NCI-H1048 (cell line): ENCODE measurements at places on chromosomes 7 and 10.

DNA sequence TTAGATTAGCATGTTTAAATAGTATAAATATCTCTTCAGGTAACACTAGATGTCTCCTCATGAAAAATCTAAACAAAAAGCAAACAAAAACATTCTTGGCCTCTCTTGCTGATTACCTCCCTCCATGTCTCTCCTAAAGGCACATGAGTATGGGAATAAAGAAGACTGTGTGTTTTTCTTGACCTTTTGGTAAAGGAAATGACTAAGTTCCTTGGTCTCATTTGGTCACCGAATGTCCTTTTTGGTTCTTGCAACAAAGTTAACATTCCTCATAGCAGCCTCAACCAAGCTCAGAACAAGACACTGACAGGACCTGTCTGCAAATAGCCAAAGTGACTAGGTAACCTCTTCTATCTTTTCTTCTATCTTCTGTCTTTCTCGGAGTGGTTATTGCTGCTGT lies 35.5 kb downstream of the POM121L12 start:
- DNase-seq = no peak

DNA sequence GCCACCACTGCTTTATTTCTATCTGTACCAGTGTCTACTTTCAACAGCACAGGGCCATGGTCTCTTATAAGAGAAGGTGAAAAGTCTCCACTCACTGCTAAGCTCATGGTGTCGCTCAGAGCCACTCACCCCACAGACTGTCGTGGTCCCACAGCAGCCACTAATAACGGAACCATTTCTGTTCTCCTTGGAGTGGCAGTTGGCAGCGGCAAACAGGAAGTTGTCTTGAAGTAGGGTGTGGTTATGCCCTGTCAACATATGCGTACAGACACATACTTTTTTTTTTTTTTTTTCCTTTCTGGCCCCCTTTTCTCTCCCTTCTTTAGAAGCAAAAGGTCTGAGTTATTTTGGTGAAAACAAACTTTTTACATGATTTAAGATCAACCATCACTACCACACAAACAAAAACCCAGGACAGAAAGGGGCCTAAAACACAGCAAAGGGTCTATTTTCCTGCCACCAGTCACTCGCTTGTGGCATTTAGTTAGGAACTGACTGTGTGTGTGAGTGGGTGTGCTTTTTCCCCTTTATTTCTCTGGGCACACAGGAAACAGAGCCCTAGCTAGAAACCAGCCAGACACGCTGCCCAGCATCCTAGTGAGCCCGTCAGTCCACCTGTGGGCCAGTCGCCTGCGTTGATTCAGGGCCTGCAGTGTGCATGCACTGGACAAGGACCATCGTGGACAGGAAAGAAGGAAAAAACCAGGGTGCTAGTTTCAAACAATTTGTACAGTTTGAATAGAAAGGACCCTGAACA lies 96.7 kb upstream of the EFCAB10 start:
- no peak for DNase-seq

DNA sequence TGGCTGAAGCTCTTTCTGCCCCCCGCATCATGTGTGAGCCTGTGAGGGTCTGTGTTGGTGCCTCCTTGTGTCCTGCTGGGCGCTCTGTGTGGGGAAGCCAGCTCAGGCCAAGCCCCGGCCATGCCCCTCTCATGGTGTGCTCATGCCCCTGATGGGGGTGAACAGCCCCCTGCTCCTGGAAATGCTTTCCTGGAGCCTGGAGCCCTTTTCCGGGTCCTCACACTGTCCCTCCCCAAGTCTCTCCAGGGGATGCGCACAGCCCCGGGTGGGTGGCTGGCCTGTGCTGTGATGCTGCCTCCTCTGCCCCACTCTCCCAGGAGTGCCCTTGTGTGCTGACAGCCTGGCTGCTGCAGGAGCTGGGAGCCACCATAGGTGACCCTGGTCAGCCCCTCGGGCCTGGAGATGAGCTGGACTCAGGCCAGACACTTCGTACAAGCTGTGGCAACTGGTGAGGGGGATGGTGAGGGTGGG lies 20.8 kb upstream of the ZNF862 start:
- DNase-seq = no peak

DNA sequence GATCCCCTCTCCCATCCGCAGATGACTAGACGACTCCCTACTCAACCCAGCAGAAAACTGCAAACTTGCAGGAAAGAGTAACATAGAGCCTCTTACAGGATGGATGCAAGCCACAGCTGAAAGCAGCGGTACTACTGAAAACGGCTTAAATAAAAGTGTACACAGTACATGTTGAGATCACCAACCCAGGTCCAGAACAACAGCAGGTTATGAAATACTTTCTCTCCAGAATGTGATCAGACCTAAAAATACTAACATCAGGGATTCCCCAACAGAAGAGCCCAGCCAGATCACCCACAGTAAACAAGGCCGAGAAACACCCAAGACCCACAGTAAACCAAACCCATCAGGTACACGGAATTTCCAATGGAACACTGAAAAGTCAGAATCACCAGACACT lies 13.2 kb downstream of the ATE1 start:
- no peak for DNase-seq

- peak; percentile 36 for DNase-seq
Measured at GRCh38 chr10:100743626-100744135, 1.7 kb upstream of the PAX2 start.

DNA sequence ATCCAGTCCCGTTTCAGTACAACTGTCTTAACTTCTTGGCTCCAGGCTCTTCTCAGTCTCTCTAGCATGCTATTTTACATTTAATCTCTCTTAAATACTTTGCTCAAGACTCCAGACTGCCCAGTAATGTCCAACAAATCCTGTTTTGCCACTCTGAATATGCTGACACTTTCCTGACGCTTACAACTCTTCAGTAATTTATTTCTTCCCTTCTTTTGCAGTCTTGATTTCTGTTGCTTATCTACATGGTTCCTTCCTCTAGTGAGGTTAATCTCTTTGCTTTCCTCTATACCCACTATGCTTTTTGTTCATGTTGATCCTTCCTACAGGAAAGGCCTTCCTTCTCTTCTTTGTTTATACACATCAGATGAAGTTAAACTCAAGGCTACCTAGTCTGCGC lies 23.7 kb downstream of the UMAD1 start:
- DNase-seq = no peak

DNA sequence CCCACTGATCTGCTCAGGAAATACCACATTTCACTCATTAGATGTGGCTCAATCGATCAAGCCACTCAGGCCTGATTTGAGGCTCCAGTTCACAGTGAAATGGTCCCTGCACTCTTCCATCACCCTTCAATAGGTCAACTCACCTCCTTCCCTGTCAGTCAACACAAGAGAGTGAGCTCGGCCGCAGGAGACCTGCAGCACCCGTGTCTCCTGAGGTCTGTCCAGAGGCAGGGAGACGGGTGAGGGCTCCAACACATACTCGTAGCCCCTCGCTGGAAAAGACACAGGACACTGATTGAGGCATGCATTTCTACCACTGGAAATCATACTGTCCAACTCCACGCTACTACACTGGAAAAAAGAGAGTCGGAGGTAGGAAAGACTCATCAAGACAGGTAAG lies 7.1 kb downstream of the RCC1L start:
- no peak for DNase-seq

DNA sequence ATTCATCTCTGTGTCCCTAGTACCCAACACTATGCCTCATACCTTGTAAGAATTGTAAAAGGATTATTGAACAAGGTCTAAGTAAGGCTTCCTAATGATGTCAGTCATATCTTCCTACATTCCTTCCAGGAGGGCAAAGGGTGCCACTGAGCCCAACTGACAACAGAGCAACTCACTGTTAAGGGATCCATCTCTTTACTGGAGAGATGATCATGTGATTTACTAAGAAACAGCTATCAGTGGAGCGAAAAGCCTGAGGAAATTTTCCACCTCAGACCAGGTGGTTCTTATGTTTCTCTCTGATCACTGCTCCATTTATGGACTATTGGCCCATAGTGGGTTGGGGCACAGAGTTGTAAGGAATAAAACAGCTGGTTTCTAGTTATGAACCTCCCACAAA lies 38.9 kb upstream of the CNNM1 start:
- no peak for DNase-seq

- no peak for DNase-seq
Measured at GRCh38 chr7:127588697-127589482, 679 bp downstream of the ARF5 start.

- no peak for DNase-seq
Measured at GRCh38 chr10:380313-380940, 245.2 kb downstream of the ZMYND11 start.

GRCh38 chr10:113880236-113880635 lies 25.8 kb downstream of the NHLRC2 start:
- DNase-seq = no peak

DNA sequence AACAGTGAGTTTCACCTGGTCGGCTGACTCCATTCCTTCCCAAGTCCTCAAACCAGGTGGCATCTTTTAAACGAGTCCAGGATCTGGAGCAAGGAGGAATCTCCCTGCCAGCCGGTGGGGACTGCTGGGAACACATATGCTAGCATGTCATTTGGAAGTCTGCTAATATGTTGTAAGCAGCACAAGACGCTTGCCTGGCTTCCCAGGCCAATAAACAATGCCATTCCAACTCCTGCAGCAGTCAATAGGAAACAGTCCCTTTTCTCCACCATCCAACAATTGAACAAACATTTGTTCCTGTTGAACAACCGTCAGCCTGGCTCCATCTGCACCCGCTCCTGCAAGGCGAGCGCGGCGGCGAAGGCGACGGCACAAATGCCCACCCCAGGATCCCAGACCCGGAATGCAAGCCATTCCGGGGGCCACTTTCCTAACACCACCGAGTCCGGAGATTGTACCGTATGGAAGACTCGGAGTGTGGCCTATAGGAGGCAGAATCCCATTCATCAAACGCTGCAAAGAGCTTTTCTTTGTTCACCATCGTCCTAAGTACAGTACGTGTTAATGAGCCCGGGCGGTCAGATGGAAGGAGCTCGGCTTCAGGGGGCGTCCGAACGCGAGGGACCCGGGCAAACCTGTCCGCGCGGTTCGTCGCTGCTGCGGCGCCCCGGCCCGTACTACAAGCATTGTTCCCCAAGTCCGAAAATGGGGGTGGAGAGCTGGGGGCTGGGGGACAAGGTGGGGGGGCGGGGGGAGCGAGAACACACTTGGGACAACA lies 1.6 kb downstream of the FAM53B start:
- DNase-seq = no peak
